Cerebellar nuclear complex (tissue), 1 donor: ENCODE measurements at places on chromosomes 13 and 19.

DNA sequence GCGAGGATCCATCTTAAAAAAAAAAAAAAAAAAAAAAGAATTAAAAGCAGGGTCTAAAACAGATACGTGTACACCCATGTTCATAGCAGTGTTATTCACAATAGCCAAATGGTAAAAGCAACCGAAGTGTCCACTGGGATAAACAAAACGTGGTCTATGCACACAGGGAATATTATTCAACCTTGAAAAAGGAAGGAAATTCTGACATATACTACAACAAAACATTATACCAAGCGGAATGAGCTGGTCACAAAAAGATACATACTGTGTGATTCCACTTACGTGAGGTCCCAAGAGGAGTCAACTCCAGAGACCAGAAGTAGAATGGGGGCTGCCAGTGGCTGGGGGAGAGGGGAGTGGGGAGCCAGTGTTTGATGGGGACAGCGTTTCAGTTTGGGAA is 14.7 kb upstream of the ADPRHL1 start:
- DNase-seq: no peak

DNA sequence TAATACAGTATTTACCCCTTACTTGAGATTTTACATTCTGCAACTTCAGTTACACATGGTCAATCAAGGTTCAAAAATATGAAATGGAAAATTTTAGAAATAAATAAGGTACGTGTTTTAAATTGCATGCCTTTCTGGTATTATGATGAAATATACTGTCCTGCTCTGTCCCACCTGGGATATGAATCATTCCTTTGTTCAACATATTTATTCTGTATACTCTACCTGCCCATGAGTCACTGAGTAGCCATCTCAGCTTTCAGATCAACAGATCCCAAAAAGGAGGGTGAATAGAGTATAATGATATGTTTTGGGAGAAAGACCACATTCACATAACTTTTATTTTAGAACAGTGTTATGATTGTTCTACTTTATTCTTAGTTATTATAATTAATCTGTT is 37.8 kb downstream of the STOML3 start:
- DNase-seq: no peak

DNA sequence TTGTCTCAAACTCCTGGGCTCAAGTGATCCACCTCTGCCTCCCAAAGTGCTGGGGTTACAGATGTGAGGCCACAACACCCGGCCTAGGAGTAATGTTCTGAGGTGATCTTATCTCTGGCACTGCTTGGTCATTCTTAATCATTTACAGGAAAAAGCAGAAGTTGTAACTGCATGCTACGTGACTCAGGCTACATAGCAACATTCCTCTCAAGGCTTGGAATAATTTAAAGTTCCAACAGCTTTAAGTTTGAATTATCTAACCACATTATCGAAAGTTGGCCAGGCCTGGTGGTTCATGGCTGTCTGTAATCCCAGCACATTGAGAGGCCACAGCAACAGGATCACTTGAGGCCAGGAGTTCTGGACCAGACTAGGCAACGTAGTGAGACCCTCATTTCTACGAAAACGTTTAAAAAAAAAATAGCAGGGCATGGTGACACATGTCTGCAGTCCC is 3.9 kb upstream of the B9D2 start:
- DNase-seq: no peak

- DNase-seq: no peak
These were observed 11.3 kb downstream of the ELAVL1 start for GRCh38 chr19:7994114-7994513.

DNA sequence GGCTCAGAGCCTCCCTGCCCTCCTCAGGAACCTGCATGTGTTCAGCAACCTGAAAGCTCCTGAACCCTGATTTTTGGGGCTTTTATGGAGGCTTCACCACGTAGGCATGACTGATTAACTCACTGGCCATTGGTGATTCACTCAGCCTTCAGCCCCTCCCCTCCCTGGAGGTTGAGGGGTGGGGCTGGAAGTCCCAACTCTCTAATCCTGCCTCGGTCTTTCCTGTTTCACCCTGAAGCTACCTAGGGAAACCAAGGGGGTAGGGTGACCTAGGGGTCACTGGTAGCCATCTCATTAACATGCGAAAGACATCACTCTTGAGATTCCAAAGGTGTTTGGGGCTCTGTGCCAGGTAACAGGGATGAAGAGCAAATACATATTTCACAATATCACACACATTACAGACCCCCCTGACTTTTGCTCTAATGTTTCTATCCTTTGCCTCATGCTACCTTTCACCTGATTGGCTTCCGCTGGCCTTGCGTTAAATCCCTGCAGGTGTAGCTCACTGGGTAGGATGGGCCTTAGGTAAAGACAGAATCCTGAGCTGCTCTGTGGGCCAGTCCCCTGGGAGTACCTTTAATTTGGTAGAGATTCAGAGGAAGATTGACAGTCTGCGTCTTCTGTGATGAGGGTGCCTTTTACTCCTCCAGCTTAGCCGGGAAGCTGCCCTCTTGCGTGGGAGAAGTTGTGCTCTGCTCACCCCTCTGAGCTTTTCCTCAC is 260.6 kb downstream of the ATP8A2 start:
- DNase-seq: no peak

- no peak for DNase-seq
These were observed 1.4 kb downstream of the ANKRD10 start for GRCh38 chr13:110913322-110914080.

- no peak for DNase-seq
These were observed 69.5 kb downstream of the DACH1 start for GRCh38 chr13:71797517-71797916.

GRCh38 chr13:77696879-77697216 is 639 bp upstream of the SLAIN1 start:
- no peak for DNase-seq

DNA sequence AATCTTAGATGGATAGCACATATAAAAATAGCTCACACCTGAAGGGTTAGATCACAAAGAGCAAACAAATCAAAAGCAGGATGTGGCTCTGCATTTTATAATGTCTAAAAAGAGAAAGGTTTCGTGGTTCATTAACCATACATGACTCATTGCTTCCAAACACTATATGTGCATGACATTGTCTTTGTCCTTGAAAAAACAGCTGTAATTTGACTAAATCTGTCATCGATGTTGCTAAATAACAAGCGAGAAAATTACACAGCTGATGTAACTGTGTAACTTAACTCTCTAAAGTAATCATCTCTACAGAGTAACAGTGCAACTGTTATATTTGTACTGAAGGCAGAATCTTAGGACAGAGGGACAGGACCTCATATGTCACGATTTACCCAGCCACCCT is 383.1 kb upstream of the GPC6 start:
- DNase-seq: no peak

DNA sequence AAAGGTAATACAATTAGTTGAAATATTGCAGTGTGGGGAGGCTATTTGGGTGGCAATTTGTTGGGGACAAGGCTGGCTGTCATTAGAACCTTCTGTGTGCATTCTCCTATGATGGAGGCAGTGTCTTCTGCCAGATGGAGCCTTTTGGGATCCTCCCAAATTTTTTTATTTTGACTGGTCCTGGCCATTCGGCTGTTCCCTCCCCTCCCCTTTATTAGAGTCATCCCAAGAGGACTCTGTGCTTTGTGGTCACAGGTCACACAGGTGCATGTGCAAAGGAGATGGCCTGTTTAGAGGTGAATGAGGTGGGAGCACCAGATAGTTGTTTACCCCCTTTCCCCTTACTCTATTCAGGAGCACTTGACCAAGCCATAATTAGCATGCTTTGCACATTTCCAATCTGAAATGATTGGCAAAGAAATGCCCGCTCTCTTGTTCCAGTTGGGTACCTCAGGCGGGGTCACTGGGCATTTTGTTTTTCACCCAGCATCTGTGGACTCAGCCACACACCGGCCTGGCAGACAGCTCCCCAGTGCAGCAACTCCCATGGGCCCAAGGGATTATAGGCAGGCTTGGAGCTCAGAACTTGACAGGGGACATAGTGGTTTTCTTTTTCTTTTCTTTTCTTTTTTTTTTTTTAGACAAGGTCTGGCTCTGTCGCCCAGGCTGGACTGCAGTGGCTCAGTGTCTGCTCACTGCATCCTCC is 19.8 kb downstream of the GATAD2A start:
- no peak for DNase-seq

DNA sequence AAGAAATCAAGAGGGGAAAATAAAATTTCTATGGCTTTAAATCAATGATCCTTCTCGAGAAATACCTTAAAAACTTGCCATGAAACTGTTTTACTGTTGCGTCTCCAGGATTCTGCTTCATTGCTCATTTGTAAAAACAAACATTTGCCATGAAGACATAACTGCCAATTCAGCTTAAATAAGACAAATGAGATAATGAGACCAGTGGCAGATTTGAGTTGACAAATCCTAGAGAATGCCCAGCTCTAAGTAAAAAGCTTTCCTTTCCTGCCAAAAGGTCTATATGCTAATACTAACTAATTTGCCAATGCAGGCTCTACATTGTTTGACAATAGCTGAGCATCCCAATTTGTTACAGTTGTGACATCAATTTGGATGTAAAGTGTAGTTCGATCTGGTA is 400.5 kb upstream of the PCDH9 start:
- no peak for DNase-seq

- no peak for DNase-seq
These were observed 380.8 kb downstream of the KCNRG start for GRCh38 chr13:50396001-50396400.

GRCh38 chr13:97855570-97856303 is 97.7 kb upstream of the IPO5 start:
- DNase-seq: no peak

- no peak for DNase-seq
These were observed 155.4 kb downstream of the KDM4B start for GRCh38 chr19:5124111-5124855.

- no peak for DNase-seq
These were observed 98.0 kb downstream of the ESD start for GRCh38 chr13:46698910-46699460.

GRCh38 chr13:44669534-44669933 is 93.4 kb upstream of the TSC22D1 start:
- no peak for DNase-seq

- DNase-seq: no peak
These were observed 187.8 kb downstream of the DIAPH3 start for GRCh38 chr13:59975807-59976435.

GRCh38 chr19:53396525-53396868 is 1.5 kb downstream of the ZNF765 start:
- DNase-seq: no peak

- DNase-seq: no peak
These were observed 36.2 kb downstream of the CLDN10 start for GRCh38 chr13:95588721-95589120.

DNA sequence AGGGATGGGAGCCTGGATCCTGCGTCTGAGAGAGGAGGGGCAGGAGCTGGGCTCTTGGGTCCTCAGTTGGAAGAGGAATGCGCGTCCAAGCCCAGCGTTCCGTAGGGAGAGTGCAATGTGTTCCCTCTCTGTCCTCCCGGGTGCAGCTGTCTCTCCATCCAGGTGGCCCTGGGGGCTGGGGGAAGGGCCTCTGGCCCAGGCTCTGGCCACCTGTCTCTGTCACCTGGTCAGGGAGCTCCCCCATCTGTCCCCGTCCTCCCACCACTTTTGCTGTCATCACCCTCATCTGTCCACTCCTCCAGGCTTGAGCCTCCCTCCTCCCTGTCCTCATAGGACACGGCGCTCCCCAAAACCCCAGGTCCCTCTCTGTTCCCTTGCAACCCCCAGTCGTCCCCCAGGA is 3.7 kb upstream of the SBK2 start:
- DNase-seq: peak; percentile 57

GRCh38 chr19:8641908-8642547 is 11.6 kb downstream of the NFILZ start:
- DNase-seq: no peak

- no peak for DNase-seq
These were observed 12.1 kb downstream of the TMPRSS9 start for GRCh38 chr19:2372076-2372612.

DNA sequence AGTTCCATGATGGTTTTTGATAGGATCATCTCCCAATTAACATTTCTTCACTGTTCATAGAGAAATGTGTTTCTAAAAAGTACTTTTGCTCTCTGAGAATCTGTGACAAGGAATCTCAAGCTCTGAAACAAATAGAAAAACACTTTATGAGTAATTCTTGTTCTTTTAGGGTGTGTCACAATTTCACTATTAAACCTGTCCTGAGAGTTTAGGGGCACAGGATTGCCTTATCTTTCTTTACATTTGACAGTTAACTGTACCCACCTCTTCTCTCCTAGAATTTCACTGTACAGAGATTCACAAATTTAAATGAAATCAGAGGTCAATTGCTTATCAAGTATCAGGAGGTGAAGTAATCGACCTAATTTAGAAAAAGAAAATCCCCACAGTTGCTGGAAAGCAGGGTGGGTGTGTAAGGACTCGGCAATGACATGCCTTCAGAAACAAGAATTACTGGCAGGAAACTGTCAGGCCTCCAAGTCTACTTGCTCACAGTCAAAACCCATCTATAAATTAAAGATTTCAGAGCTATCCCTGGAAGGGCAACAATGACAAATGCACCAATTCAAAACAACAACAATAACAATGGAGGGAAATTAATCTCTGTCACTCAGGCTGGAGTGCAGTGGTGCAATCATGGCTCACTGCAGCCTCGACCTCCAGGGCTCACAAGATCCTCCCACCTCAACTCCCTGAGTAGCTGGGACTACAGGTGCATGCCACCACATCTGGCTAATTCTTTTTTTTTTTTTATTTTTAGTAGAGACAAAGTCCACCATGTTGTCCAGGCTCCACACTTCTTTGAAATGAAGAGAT is 250.2 kb downstream of the ABCC4 start:
- DNase-seq: no peak

- no peak for DNase-seq
These were observed 891.6 kb downstream of the PCDH9 start for GRCh38 chr13:66338542-66338941.

- DNase-seq: no peak
These were observed 748.2 kb downstream of the DIAPH3 start for GRCh38 chr13:59415498-59415897.

DNA sequence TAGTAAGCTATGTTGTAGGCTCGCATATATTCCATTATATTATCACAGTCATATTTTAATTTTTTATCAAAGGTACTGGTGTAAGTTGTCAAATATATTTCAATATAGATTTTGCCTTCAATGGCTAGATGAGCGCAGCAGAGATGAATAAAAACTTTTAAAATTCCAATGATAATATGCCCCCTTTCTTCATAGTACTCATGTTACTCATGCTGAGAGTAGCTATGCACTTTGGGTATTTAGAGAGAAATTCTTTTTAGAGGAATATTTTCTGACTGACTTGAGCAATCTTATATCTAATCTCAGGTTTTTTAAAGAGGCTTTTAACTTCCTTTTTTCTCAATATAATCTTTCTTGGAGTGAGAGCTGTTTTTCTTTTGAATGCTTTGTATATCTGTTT is 11.4 kb downstream of the ZNF254 start:
- DNase-seq: no peak

- DNase-seq: no peak
These were observed 65.3 kb downstream of the DCT start for GRCh38 chr13:94414141-94414540.

GRCh38 chr13:50104493-50104892 is 89.2 kb downstream of the KCNRG start:
- no peak for DNase-seq

DNA sequence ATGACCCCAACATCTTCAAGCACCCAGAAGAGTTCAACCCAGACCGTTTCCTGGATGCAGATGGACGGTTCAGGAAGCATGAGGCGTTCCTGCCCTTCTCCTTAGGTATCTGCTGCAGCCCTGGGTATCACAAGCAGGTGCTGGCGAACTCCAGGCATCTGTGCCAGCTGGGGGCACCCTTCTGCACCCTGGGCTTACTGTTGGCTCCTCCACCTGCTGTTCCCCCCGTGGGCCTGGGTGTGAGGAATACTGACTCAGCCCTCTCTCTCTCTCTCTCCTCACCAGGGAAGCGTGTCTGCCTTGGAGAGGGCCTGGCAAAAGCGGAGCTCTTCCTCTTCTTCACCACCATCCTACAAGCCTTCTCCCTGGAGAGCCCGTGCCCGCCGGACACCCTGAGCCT is 13.0 kb downstream of the CYP2S1 start:
- no peak for DNase-seq
